ENCODE measurements at places on chromosomes 3 and 15.

- DNase-seq, result no peak
Observed at GRCh38 chr3:2484162-2485026, 385.7 kb downstream of the CNTN4 start.

DNA sequence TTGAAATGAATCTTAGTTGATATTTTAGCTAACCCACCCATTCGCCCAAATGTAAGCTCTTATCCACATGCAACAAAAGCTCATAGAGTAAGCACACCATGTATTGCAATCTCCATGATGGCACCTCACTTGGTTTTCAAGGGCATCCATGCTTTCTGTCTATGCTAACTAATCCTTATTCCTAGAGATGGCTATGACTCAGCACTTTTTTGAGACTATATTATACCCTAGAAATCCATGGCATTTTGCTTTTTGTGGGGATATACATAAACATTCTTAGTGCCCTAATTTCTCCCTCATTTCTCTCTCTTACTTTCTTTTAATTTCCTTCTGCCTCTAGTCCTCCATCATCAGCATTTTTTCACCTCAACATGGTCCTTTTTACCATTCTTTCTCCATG is 168.5 kb upstream of the STT3B start:
- no peak for DNase-seq

- DNase-seq, result no peak
Observed at GRCh38 chr3:42302924-42303634, 37.1 kb upstream of the CCK start.

DNA sequence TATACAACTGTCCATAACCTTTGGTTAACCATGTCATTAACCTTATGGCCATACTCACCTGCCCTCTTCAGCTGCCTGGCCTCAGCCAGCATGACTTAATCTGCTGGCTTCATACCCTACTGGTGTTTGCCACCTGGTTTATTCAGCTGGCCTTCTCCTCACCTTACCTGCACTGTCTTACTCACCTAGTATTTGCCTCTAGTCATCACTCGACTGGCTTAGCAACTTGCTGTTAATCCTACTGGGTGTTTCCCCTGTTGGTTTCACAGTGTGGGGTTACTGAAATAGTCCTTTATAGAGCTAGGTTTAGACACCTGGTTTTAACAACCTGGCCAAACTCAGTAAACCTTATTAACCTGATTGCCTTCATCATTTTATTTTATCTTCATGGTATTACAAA is 96.4 kb downstream of the IL12A start:
- DNase-seq, result no peak

DNA sequence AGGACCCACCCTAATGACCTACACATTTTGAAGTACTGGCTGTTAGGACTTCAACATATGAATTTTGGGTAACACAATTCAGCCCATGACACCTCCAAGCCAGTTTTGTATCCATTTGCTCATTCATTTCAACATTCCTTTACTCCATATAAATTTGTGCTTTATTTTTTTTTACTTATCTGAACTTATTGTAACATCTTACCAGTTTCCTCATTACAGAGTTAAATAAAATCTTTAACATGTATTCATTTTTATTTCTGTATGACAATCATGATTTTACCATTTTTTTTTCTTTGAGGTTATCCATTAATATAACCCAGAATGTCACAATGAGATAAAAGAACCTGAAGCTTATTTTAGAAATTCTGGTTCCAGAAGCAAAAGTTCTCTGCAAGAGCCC is 48.0 kb upstream of the ATP1B3 start:
- no peak for DNase-seq

- DNase-seq, result no peak
Observed at GRCh38 chr15:90142216-90143165, 40.2 kb upstream of the IDH2 start.

GRCh38 chr3:127081001-127081720 is 98.2 kb downstream of the PLXNA1 start:
- no peak for DNase-seq

DNA sequence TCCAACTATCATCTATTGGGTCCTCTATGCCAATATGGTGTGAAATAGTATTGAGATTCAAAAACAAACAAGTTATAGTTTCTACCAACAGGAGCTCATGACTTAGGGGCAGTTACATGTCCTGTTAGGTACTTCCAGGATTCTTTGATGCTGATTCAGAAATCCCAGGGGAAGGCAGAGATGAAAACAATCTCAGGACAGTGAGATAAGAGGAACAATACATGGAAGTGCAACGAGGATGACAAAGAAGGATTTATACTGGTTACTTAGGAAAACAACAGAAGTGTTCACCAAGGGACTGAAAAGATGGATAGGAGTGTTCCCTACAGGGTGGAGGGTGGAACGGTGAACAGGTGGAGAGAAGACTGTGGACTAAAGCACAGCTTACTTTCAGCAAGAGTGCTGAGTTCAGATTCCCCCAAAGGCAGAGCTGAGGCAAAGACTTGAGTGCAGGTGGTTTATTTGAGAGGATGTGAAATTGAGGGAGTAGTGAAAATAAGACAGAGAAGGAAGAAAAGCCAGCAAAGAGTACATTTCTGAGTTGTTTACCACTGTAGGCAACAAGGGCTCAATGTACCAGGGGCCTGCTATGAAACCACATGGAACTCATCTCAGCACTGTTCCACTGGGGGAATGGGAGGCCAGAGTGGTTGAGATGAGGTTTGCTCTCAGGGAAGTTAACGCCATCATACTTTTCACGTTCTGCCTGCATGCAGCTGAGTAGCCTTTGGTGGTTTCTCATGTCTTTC is 68.1 kb downstream of the TRIM69 start:
- DNase-seq, result no peak

DNA sequence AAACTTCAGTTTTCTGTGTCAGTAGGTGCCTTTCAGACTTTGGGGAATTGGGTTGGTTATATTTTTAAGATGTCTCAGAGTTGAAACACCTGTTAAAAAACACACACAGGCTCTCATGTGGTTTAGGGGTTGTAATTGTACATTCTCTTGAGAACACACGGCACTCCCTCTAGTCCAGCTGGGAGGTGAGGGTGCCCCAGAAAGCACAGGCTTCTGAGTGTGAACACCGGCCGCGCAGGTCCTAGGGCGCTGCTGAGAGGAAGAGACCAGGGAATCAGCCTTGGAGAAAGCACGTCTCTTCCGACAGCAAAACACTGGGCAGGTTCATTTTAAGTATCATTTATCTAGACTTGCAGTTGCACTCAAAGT is 68.0 kb upstream of the RPL35A start:
- DNase-seq, result no peak

- no peak for DNase-seq
Observed at GRCh38 chr15:99495430-99496301, 70.1 kb upstream of the MEF2A start.

- DNase-seq, result no peak
Observed at GRCh38 chr15:83977992-83978391, 257.6 kb upstream of the GOLGA6L4 start.

- DNase-seq, result peak; percentile 6
Observed at GRCh38 chr15:99619712-99620111, 53.9 kb downstream of the MEF2A start.

- DNase-seq, result no peak
Observed at GRCh38 chr3:167084545-167084944, 295.6 kb downstream of the ZBBX start.

DNA sequence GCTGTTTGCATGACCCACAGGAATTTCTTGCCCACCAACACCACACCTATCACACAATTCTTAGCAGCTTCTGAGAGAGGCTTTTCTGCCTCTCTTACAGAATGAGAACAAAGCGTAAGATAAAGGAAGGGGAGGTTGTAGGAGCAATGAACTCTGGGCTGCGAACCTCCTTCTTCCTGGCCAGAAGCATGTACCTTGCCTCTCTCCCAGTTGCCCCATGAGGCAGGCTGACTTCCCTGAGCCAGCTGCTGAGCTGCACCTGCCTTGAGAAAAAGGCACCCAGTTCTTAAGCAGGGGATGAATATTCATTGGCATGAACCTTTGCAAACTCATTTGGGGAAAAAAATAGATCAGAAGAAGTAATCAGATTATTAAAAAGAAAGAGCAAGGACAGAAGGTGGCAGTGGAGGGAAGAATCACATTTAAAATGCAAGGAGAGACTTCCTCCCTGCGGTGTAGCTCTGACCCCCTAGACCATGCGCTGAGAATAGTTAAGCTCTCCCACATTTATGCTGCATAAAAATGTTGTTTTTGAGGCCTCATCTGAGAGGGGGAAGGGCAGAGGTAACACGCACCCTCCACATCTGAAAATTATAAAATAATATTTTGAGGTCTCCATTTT is 304.8 kb downstream of the EPHB1 start:
- DNase-seq, result no peak

- no peak for DNase-seq
Observed at GRCh38 chr3:46946856-46947545, 29.5 kb downstream of the CCDC12 start.

GRCh38 chr15:58793862-58794261 is 22.8 kb downstream of the MINDY2 start:
- DNase-seq, result no peak

DNA sequence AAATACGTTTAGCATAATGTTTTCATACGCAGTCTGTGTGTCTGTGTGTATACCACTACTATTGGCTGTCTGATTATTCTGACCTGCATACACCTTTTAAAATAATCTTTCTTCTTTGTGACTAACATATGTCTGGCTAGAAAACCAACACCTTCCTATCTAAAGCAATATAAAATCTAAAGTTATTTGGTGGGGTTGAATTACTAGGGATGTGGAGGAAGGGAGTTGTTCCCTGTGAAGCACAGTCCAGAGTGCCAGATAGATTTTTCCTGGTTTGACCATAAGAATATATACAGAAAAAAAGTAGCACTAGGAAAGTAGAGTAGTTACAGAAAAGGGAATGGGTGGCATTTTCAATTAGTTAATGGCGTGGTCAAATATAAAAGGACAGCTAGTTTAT is 918.8 kb downstream of the NAALADL2 start:
- no peak for DNase-seq

DNA sequence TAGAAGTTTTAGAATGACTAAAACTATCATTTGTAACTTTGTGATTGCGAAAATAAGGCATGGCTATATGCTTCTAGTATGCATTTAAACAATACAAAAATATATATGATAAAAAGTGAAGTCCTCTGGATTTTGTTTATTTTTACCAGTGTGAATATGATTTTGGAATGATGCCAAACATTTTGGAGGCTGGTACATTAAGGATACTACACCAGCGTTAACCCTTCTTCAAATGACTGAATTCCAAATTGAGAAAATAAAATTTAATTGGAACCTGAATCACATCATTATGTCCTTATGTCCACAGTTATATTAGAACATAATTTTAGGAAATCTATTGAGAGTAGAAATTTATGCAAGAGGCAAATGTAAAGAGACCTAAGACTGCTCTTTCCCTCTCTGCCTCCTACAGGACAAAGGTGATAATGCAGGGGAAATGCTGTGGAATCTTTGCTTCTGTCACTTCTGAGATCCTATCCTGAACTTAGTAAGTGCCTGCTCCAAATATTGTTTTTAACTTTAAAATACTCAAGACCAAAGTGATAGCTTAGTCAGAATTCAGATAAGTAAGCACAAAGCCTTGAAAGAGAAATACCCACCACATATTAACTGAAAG is 121.1 kb upstream of the NANOGP8 start:
- DNase-seq, result no peak

GRCh38 chr15:73870700-73871408 is 2.5 kb upstream of the TBC1D21 start:
- DNase-seq, result no peak

DNA sequence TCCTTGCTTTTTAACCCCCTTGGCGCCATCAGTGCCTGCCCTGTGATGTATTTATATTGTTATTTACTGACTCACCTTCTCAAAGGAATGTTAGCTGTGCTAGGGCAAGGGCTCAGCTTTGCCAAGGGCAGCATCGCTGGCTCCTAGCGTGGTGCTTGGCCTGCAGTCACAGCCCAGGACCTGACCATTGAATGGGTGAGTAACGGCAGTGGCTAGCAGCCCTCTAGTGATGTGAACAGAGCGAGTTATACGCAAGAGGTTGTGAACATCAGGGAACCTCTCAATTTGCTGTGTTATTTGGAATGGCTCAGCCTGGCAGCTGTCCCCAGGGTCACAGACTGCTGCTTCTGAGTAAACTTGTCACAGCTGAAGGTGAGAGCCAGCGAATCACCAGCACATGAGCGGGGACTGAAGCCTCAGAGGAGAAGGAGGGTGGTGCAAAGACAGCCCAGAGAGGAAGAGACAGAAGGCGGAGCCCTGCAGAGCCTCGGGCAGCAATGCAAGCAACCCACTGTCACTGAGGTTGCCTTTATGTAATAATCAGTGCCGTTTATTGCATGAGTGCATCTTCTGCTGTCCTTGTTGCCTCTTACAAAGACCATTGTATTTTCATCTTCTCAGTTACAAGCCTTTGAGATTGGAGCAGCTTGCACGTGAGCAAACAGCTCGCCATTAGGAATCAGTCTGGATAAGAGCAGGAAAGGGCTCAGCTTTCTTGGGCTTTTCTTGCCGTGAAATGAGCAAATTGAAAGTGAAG is 158.3 kb downstream of the SLCO3A1 start:
- DNase-seq, result no peak

DNA sequence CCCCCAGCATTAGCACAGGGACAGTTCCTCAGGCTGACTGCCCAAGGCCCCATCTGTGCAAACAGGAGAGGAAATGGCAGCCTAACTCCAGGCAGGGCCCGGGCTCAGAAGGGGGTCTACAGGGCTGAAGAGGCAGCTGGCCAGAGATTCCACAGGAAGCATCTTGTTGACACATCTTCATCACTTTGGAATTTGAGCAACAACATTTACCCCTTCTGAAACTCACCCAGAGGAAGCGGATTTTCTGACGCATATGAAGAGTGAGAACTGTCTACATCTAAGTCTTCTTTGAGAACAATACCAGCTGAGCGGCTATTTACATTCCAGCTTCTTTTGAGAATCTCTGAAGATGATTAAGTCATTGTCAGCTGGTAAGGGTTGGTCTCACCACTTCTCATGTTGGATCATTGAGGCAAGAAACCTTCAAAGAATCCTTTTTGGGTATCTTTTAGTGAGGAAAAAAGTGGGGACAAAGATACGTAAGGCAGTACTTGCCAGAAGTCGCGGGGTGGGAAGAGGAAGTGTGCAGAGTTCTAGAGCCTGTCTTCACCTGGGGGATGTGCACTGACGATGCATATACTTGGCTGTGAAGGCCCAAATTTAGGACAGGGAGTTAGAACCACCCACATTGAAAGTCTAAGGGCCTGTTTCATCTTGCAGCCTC is 25.4 kb upstream of the SRP14 start:
- peak; percentile 41 for DNase-seq

DNA sequence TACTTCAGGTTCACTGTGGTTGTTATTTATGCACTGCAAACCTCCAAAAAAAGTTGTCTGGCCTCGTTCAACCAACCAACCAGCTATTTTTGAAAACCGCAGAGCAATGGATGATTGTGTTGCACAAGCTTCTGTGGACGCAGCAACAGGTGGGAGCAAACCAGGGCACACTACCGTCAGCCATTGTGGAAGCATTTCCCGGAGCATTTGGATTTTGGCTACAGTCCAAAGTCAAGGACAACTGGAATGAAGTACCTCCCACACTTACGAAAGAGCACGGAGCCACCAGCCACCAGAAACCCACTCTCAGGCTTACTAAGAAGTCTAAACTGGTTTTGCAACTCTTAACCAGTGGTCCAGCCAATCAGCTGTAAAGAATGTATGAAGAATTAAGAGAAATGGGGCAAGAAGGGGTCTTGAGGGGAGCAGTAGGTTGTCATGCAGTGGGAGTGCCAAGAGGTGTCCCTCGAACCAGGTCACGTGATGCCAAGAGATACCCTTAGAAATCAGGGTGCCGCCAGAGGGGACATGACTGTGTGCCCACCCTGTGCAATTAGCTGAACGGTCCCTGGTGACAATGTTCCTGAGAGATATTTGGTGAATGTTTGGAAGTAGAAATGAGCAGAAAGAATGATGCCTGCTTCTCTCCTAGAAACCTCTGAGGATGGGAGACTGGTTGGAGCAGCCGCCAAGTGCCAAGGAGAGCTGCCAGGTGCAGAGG is 68.9 kb upstream of the PCSK6 start:
- no peak for DNase-seq
